Effector memory CD8-positive, alpha-beta T cell (primary cell): ENCODE measurements at places on chromosomes 6 and 20.

- H3K4me3 ChIP-seq = no peak overlapping the region
- H3K36me3 ChIP-seq = no peaks in the 10 kb centered on the region
- H3K4me1 ChIP-seq = no peaks in the 10 kb centered on the region
- H3K27ac ChIP-seq = no peak overlapping the region
- no peak for DNase-seq
Measured at GRCh38 chr6:10163203-10163962, 251.5 kb downstream of the TFAP2A start.

GRCh38 chr6:54958446-54958845 lies 111.9 kb downstream of the FAM83B start:
- no peak for DNase-seq
- H3K27me3 ChIP-seq = no peaks in the 10 kb centered on the region
- H3K27ac ChIP-seq = no peak overlapping the region
- H3K4me1 ChIP-seq = no peaks in the 10 kb centered on the region
- H3K4me3 ChIP-seq = no peak overlapping the region

GRCh38 chr20:50491926-50492634 lies 18.1 kb upstream of the PTPN1 start:
- no peak overlapping the region for H3K4me3 ChIP-seq
- H3K4me1 ChIP-seq = no peaks in the 10 kb centered on the region
- no peak overlapping the region for H3K27ac ChIP-seq
- H3K36me3 ChIP-seq = no peaks in the 10 kb centered on the region
- no peak for DNase-seq

DNA sequence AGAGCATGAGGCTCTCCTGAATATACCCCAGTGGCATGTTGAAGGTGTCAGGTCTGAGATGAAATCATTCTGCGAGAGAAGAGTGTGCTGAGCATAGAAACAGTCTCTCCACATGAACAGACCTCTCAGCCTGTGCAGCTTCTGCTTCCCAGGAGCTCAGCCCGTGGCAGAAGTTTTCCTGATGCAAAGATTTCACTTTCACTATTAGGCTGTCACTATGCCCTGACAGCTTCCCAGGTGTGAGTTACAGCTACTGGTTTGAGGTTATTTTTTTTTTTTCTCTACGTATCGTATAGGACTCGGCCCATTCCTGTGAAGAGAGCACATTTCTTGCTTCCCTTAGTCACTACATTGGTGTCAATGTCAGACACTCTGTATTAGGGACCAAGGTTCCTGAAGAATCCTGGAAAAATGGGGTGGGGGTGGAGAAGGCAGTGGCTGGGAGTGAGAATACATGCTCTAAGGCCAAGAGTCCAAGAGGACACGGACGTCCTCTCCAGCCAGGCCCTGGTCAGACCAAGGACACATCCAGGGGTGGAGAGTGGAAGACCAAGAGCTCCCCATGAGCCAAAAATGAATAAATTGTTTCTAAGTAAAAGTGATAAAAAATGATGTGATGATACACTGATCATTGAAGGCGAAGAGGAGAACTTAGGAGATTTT lies 121.2 kb upstream of the AKAP12 start:
- no peak overlapping the region for H3K4me3 ChIP-seq
- DNase-seq = no peak
- no peaks in the 10 kb centered on the region for H3K36me3 ChIP-seq
- H3K4me1 ChIP-seq = peaks cover 5% of the 10 kb centered on the region
- H3K27me3 ChIP-seq = no peaks in the 10 kb centered on the region

- no peak overlapping the region for H3K27ac ChIP-seq
- no peaks in the 10 kb centered on the region for H3K4me1 ChIP-seq
- H3K36me3 ChIP-seq = no peaks in the 10 kb centered on the region
Measured at GRCh38 chr6:100427452-100427851, 37.3 kb downstream of the SIM1 start.

- no peak for DNase-seq
- peaks cover 6% of the 10 kb centered on the region for H3K36me3 ChIP-seq
- peaks cover 28% of the 10 kb centered on the region for H3K4me1 ChIP-seq
- H3K27me3 ChIP-seq = no peaks in the 10 kb centered on the region
- H3K27ac ChIP-seq = no peak overlapping the region
Measured at GRCh38 chr20:45441746-45442145, 25.8 kb downstream of the PIGT start.
